ENCODE measurements at places on chromosomes 2 and 18. TPM values are rescaled to one million over a fixed set of nuclear protein-coding genes. Genes with fewer than 3 reads are reported as not detected.

DNA sequence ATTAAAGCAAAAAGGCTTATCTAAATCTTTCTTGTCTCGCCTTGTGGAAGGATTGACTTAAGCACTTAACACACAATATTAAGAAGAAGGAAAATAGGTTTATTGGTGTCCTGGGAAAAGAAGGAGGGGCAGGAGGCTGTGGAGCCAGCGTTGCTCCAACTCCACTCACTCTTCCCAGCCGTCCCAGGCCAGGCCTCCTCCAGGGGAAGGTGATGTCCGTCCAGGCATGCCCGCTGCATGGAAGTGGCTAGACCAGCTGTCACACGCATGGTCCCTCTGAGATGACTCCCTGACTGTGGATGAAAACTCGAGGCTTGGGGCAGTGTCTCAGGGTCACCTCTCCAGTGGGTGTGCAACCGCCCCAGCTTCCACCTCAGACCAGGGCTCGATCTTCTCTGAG is 281.1 kb downstream of the GALR1 start:
- no peak for DNase-seq

USP40 gene
- polyA plus RNA-seq: 22.9 TPM

DNA sequence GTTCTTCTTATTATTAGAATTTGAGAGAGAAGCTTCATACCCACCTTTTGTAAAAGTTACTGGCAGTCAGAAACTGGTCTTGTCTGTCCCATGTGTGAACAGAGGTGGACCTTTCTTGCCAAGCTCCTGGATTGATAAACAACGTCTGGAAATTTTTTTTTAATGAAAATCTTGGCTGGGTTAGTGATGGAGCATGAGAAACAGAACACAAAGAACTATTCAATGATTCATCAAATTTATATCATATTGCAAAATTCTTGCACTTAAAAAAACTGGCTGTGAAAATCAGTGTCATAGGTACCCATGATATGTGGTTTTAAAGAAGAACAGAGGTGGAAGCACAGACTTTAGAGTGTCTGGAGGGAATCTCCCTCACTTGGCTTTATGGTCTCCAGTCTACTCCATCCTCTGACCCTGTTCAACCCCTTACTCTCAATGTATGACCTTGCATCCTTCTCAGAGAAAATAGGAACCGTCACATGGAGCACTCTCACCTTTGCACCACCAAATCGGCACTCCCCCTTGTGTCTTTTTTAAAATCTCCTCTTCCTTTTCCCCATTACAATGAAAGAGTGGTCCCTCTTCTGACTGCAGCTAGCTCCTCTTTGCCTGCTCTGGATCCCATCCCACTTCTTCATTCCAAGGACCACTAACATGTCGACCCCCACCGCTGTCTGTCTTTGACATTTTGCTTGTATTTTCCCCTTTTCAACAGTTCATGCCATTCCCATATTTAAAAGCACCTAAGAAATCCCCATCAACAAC is 58.2 kb downstream of the COPS8 start:
- no peak for DNase-seq

RSAD2 gene
- not detected for polyA plus RNA-seq

- no peak for DNase-seq
Observed at GRCh38 chr2:26691881-26692278, 642 bp upstream of the KCNK3 start.

GRCh38 chr2:173451941-173452340 is 97.3 kb downstream of the CDCA7 start:
- no peak for DNase-seq

CAB39 gene
- polyA plus RNA-seq: 30.2 TPM

NCKAP5 gene
- 4.1 TPM for polyA plus RNA-seq

- no peak for DNase-seq
Observed at GRCh38 chr2:26861610-26862224, 13.8 kb downstream of the DPYSL5 start.

ALK gene
- not detected for polyA plus RNA-seq

MAPK4 gene
- 0.01 TPM for polyA plus RNA-seq

ZNF236 gene
- polyA plus RNA-seq: 2.7 TPM

- DNase-seq: no peak
Observed at GRCh38 chr18:79871481-79872091, 73.8 kb downstream of the KCNG2 start.

ASB18 gene
- not detected for polyA plus RNA-seq

EHBP1 gene
- 65.7 TPM for polyA plus RNA-seq

DNA sequence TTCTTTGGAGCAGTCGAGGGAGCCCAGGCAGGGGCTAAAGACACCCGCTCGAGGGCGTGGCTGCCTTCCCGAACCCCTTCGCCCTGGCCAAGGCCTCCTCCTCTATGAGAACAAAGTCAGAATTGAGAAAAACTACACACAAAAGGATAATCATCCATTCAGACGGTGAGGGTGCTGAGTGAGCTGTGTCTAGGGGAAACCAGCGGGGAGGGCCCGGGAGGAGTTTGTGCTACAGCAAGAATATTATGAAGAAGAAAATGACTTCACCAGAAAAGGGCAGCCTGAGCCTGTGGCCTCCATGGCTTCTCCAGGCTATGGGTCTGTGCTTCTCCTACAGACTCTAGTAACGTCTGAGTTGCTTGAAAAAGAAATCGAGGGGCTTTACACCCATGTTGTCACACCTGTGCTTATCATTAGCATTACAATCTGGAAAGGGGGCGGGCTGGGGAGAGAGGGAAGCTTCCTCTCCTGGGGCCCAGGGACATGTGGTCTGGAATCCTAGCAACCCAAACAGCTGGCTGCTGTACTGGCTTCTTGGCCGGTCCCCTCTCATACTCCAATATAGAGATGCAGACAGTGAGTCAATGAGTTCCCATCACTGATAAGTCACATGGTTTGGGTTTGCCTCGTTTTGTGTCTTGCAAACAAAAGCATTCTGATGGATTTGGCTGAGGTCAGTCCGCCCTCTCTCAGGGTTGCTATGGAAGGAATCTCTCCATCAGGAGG is 52.0 kb upstream of the ARL4C start:
- DNase-seq: no peak

GRCh38 chr2:119460076-119460475 is 28.4 kb downstream of the TMEM37 start:
- DNase-seq: no peak

GRCh38 chr2:173086518-173087213 is 11.0 kb downstream of the MAP3K20 start:
- no peak for DNase-seq

DNA sequence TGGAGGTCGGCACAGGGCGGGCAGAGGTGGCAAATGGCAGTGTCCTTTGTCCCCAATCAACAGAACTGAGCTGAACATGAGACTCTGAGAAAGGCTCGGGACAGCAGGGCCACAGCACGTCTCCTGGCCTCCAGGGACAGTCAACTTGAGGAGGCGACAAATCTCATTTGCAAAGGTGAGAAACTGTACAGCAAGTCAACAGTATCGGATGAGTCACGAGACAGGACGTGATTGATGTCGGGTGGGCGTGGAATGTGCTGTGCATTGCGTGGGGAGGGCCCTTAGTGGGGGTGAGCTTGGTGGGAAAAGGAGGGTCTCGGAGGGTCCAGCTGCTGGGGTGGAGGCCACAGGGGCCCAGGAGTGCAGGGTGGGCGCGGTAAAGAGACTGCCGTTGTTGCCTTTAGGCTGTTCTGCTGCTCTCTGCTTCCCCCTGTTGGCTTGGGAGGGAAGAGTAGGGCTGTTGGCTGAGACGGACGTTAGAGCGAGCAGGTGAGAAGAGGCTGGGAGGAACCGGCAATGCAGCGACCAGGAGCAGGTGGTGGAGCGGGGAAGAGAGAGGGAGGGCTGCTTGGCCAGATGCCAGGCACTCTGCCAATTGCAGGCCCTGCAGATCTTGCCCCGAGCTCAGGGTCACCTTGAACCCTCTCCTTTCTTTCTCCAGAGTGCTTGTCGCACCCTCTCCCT is 164.3 kb downstream of the BCL2 start:
- peak; percentile 46 for DNase-seq

DNA sequence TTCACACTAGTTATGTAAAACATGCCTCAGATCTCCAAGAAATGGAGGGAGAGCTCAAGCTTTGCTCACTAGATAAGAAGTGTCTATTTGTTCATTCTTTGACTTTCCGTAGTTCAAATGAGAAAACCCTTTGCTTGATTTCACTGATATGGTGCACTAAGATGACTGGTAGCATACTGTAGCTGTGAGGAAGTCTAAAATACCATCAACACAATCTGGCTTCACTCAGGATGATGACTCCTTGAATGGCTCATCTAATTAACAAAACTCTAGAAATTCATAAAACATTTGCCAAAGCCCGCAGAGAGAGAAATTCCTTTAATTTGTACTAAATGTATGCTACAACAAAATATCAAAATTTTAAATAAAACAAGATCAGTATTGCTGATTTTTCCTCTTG is 152.8 kb upstream of the STK17B start:
- DNase-seq: no peak

GRCh38 chr2:105961599-105962146 is 217.0 kb downstream of the NCK2 start:
- DNase-seq: no peak

DNA sequence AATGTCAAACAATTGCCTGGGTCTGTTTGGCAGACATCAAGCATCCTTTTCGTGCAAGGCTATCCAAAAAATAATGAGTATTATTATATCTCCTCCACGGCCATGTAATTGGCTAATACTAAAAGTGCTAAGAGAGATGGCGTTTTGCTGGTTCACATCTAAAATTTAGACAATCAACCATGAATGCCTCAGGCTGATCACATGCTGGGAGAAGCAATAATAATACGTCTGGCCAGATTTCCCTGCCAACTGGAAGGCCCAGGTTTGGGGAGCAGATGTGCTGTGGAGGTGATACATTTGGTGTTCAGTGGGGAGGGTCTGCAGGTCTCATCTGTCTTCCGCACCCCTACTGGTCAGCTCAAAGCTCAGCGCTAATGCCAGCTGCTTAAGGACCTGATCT is 60.3 kb upstream of the CREB1 start:
- no peak for DNase-seq

DNA sequence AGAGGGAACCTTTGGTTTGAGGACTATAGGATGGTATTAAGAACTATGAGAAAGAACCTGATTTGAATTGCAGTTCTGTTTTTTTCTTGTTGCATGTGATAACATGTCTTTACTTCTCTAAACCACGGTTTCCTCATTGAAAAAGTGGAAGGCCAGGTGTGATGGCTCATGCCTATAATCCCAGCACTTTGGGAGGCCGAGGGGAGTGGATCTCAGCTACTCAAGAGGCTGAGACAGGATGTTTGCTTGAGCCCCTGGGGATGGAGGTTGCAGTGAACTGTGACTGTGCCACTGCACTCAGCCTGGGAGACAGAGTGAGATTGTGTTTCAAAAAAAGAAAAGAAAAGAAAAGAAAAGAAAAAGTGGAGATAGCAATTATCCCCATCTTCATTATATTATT is 32.3 kb downstream of the SCN9A start:
- no peak for DNase-seq

DNA sequence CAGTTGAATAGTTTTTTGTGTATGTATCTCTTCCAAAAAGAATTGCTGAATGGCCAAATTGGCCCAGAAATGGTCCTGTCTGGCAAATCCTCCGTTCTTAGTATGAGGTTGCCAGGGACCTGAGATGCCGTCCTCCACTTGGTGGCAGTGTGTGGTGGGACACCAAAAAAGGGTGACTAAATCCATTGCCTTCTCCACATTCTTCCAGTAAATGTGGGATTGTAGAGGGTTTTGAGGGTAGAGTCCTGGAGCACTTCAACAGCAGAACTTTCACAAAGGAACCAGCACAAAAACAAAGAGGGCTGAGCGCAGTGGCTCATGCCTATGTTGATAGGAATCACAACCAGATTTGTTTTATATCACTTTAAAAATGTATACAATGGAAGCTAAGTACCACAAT is 199.9 kb downstream of the BCL2 start:
- peak; percentile 11 for DNase-seq

DNA sequence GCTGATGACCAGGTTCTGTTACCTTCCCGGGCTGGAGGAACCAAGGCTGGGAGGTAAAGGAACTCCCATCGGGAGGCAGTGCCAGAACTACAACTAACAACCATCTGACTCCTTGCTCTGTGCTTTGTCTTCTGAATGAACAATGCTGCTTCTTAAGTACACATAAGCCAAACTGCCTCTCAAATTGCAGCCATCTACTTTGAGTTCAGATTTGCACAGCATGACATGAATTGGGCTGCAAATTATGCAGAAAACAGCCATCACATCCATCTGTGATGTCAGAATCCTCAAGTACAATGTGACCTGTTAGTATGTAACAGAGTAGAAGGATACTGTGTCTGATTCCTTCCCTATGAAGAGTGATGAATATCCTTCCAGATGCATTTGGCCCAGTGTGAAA is 290.6 kb downstream of the ZNF521 start:
- no peak for DNase-seq

DNA sequence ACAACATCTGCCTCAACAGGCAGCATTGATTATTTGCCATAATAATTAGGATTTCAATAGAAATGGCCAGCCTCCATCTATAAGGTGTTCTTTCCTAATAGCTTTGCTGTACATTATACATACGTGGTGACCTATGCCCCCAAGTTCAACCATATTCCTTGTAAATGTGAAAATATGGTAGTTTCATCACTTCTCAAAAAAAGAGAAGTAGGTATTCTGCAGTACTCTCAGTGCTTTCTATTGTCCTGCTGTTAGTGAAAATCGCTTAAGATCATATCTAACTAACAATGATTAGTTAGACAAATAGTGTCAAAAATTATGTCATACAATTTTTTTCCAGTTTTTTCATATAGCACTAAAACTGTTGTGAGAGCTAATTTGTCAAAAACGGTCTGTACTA is 79.6 kb downstream of the SLC4A10 start:
- DNase-seq: no peak

TMEM163 gene
- not detected for polyA plus RNA-seq

GRCh38 chr2:127004893-127005600 is 101.9 kb downstream of the BIN1 start:
- DNase-seq: no peak

DNA sequence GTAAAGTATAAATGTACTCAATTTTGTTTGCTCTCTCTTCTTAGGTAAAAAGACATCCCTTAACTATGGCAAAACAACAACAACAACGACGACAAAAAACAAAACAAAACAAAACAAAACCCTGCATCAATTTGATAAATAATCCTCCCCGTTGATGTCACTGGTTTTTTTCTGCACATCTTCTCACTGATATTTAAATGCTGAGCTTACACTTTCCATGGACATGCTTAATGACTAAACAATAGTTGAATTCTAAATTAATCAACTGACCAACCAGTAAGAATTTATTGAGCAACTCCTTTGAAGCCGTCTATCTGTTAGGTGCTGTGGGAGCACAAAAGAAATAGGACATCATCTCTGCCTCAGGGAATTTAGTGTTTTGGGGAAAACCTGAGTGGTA is 20.2 kb upstream of the POLE4 start:
- no peak for DNase-seq

GRCh38 chr2:58876126-58876525 is 635.0 kb upstream of the FANCL start:
- no peak for DNase-seq

Data from A549 (cell line).